ENCODE measurements at places on chromosomes 2 and 18.

DNA sequence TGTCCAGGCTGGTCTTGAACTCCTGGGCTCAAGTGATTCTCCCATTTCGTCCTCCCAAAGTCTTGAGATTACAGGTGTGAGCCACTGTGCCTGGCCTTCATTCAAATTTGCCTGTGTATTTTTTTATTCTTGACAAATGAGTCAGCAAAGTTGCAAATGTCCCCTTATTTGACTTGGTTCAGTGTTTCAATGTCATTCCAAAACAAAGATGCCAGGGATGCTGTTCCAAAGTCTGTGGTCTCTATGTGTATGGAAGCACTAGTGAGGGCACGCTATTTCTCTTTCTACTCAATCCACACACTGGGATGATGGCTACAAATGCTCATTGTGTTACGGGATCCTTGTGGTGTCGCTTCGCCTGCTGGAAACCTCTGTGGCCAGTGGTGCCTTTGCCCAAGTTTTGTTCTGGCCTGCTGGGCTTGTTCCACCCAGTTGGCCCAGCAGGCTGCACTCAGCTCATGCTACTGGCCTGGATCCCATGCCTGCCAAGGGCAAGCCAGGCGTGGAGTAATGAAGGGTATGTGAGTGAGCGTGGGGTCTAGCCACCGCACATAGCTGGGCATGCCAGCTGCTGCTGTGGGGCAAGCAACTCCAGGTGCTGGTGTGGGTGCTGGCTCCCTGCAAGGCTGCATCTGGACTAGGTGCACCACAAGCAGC is 35.6 kb downstream of the FBXO48 start:
- no peak for DNase-seq

- no peak for DNase-seq
Observed at GRCh38 chr18:45166836-45167551, 448.3 kb upstream of the SLC14A2 start.

DNA sequence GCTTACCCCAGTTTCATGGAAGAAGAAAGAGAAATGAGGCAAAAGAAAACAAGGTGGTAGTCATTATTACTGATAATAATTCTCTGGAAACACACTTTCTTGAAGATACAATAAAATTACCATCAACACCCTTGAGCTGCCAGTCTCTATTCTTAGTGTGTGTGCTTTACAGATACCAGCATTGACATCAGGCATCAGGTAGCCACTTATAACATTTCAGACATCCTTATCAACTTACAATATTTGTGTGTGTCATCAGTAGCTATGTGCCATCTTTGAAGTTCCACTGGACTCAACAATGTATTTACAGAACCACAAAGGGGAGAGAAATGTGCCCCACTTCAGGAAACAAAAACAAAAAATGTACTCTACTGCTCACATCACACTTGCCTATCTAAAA is 62.1 kb downstream of the TCF4 start:
- DNase-seq, result no peak

- DNase-seq, result no peak
Observed at GRCh38 chr2:151071382-151071781, 190.3 kb downstream of the RBM43 start.

All from activated T-cell treated with anti-CD3 and anti-CD28 coated beads for 48 hours (primary cell).